ENCODE measurements at places on chromosomes 2 and 18. TPM values are rescaled to one million over a fixed set of nuclear protein-coding genes. Genes with fewer than 3 reads are reported as not detected.

C2orf81 gene
- 4.6 TPM for total RNA-seq

KLHL14 gene
- total RNA-seq, result 1.9 TPM

NEU4 gene
- 1.2 TPM for total RNA-seq

FAM98A gene
- total RNA-seq, result 78.8 TPM

TMEM178A gene
- 17.4 TPM for total RNA-seq

GRB14 gene
- total RNA-seq, result 16.0 TPM

PLA2R1 gene
- 0.78 TPM for total RNA-seq

GPBAR1 gene
- total RNA-seq, result 1.6 TPM

UGT1A1 gene
- not detected for total RNA-seq

TUBA4B gene
- 0.14 TPM for total RNA-seq

MGAT4A gene
- 5.6 TPM for total RNA-seq

PSMA8 gene
- not detected for total RNA-seq

SLC30A3 gene
- total RNA-seq, result 8.3 TPM

VAMP5 gene
- 0.87 TPM for total RNA-seq

CRYGD gene
- total RNA-seq, result 3.4 TPM

LOXHD1 gene
- 0.17 TPM for total RNA-seq

CHST9 gene
- 14.3 TPM for total RNA-seq

IL36B gene
- total RNA-seq, result not detected

TTC27 gene
- 41.3 TPM for total RNA-seq

AQP4 gene
- total RNA-seq, result 3.8 TPM

PRKAG3 gene
- not detected for total RNA-seq

DSG1 gene
- not detected for total RNA-seq

PTRHD1 gene
- total RNA-seq, result 46.9 TPM

MDH1 gene
- total RNA-seq, result 294 TPM

TMEM198 gene
- 25.6 TPM for total RNA-seq

SCN9A gene
- total RNA-seq, result 8.8 TPM

ABCG8 gene
- total RNA-seq, result 0.31 TPM

DIPK1C gene
- 0.07 TPM for total RNA-seq

IL36G gene
- 0.70 TPM for total RNA-seq

ANO7 gene
- total RNA-seq, result 5.1 TPM

SIX2 gene
- total RNA-seq, result 0.31 TPM

PTPRN gene
- total RNA-seq, result 18.8 TPM

FABP1 gene
- not detected for total RNA-seq

NYAP2 gene
- total RNA-seq, result not detected

KATNAL2 gene
- 7.7 TPM for total RNA-seq

GLI2 gene
- total RNA-seq, result 53.6 TPM

REEP1 gene
- 1.6 TPM for total RNA-seq

CFAP221 gene
- total RNA-seq, result 0.23 TPM

BCL11A gene
- total RNA-seq, result 49.2 TPM

SCN2A gene
- total RNA-seq, result 0.52 TPM

UGT1A4 gene
- not detected for total RNA-seq

SLC5A7 gene
- 0.17 TPM for total RNA-seq

NDUFAF7 gene
- 47.4 TPM for total RNA-seq

TGFA gene
- total RNA-seq, result 2.6 TPM

DLX1 gene
- total RNA-seq, result not detected

SMC6 gene
- total RNA-seq, result 43.3 TPM

ARHGAP15 gene
- total RNA-seq, result not detected

RNU2-63P gene
- not detected for total RNA-seq

Data from GM23338 (cell line).